ENCODE measurements at places on chromosomes 3 and 15.

DNA sequence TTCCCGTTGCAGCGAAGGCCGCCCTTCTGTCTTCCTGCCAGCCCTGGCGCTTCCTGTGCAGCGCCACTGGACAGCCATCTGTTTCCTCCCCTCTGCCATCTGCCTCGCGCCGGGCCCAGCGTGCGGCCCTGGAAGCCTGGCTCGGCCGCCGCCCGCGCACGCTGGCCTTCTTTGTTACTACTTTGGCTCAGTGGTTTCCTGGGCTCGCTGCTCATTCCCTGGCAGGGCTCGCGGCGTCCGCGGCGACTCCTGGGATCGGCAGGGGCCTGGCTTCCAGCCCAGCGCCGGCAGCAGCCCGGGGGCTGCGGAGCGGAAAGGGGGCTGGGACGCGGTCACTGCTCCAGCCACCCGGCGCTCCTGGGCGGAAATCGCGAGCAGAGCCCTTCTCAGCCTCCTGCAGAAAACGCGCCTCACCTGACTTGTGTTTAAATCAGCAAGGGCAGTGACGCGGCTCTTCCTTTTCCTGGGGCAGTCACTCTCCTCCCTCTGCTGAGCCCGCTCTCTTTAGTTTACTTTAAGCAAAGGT is 10.0 kb downstream of the CMTM7 start:
- DNase-seq = peak; percentile 78

- DNase-seq = no peak
Measured at GRCh38 chr3:66486202-66486601, 14.6 kb downstream of the LRIG1 start.

- no peak for DNase-seq
Measured at GRCh38 chr3:191176038-191176785, 22.8 kb upstream of the OSTN start.

DNA sequence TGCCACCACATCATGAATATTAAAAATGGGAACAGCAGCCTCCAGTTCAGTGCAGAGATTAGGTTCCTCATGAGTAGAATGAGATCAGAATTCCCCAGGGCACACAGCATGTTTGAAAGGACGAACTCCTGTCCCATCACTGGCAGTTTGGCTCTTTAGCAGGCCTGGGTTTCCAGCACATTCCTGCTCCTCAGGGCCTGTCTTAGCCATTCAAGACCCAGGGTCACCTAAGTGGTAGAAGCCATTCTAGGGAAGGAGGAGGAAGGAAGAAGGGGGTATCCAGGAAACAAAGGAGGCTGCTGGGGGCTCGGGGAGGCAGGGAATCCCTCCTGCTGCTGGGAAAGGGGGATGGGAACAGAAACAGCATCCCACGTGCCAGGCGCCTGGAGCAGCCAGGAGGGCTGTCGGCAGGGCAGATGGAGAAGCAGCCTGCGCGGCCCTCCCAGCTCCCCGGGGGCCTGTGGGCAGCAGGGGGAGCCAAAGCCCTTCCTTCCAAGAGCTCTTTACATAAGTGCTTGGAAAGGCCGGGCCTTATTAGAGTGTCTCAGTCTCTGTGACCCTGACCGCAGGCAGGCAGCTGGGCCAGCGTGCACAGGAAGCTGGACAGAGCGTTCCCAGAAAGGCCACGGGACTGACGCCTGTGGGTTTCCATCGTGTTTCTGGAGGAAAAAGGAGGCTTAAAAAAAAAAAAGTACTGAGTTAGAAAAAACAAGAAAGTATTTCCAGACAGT is 24.7 kb downstream of the LOXL1 start:
- peak; percentile 83 for DNase-seq

DNA sequence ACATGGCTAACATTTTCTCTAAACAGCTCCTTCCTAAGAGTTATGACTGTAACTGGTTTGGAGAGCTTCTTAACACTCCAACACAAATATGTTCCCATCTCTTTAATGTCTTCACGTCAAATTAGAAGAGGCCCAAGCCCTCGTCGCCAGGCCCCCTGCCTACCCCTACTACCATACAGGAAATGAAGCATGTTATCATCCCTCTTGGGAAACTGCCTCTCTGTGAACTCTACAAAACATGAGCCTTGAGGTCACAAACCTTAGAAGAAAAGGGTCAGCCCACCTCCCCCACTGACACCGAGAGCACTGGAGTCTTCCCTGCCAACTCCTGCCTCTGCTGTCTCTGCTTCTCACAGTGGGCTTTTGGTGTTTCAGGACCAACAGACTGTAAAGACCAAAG is 243.1 kb upstream of the STT3B start:
- DNase-seq = no peak

DNA sequence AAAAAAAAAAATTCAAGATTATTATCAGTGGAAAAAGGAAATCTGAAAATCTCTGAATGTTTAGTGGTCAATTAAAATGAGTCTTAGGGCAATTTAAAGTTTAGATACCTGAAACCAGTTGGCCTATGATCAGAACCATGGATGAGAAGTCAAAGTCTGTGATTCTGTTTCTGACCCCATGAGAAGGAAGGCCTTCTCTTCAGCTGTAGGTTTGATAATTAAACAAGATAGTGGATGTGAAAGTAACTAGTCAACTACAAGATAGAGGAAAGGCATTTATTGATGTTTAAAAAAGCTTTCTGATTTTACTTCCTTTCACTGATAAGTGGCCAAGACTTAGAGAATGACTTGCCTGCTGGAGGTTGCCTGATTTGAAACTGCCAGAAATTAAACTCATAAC is 8.7 kb downstream of the PLS1 start:
- no peak for DNase-seq

DNA sequence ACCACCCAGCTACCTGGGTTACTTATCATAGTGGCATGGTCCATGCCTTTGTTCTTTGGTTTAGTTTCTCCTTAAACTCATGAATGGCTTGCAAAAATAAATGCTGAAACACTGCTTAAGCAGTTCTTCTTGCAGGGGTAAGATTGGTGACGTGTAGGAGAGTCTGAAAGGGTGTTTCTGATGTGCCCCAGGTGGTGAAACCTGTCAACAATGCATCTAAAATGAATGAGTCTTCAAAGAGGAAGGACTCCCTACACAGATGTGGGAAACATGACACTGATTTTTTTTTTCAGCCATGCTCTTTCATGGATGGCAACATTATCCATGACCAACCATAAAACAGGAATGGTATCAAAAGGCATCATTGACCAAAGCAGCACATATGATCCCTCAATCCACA is 72.0 kb downstream of the KCNH8 start:
- DNase-seq = no peak

- no peak for DNase-seq
Measured at GRCh38 chr3:184037816-184038215, 6.3 kb downstream of the HTR3D start.

DNA sequence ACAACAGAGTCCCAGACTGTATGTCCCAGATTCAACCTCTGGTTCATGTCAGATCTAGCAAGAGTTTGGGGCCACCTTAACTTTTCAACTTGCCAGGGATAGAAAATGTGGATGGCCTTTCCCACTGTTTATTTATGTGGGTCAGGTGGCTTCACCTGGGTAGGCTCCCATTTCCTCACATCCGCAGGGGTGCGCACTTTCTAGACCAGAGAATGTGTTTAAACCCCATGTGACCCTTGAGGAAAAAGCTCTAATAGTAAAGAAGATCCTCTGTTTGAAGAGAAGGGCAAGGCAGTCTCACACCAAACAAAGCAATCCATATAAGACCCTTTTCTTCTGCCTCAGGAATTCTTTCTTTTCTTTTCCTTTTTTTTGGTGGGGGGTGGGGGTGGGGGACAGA is 167.2 kb upstream of the TSC22D2 start:
- DNase-seq = no peak

DNA sequence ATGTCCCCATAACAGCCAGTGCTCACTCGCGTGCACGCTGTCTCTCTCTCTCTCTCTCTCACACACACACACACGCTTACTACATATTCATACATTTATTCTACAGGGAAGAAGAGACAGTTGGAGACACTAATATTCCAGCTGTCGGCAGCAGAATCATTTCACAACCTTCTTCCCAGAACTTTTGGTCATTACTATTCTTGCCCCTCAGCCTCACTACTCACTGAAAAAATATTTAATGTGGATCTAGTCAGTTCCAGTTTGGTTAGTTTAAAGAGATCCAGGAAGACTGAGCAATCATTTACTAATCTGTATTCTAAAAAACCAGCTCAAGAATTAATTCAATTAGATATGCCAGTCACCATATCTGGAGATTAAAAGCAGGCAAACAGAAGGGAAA is 394.9 kb downstream of the PTPRG start:
- DNase-seq = no peak

DNA sequence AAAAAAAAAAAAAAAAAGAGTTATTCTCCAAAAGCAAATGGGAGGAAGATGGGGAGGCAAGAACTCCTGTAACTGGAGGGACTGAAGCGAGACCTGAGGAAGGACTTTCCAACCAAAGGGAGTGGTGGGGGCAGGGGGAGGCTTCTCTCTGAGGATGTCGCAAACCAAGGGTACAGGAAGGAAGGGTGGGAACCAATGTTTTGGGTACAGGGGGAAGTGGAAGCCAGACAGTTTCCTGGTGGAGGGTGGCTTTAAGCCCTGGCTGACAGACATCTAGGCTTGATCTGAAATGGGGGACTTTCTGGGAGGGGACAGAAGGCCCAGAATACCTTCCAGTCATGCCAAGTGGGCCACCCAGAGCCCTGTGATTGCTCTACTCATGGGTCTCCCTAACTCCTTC is 27.0 kb downstream of the VIPR1 start:
- DNase-seq = peak; percentile 58

DNA sequence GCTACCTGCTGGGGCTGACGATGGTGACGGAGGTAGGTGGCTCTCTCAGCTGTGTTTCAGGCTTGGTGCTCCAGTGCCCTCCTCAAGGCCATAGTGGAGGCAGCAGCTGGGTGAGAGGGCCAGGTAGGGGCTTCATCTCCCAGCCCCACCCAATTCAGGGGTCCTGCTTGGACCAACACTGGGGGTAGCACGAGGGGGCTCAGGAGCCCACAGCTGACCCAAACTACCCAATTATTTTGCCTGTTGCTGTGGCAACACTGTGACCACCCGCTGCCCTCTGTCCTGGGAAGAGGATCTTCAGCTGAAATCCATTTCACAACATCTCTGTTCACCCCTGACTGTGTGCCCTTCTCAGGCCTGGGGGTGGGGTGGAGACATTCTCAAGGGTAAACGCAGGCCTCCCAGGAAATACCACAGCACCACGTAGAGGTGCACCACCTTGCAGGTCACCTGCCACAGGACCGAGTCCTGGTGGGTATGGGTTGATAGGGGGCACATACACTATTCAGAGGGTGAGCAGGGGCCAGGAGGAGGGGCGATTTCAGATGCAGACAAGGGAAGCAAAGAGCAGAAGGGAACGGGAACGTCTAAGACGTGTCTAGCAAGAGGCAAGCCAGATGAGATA is 62.7 kb downstream of the GRIP2 start:
- DNase-seq = no peak

- no peak for DNase-seq
Measured at GRCh38 chr15:93645594-93645993, 556.6 kb upstream of the RGMA start.

GRCh38 chr3:76345878-76346277 is 560.5 kb upstream of the ZNF717 start:
- DNase-seq = no peak

DNA sequence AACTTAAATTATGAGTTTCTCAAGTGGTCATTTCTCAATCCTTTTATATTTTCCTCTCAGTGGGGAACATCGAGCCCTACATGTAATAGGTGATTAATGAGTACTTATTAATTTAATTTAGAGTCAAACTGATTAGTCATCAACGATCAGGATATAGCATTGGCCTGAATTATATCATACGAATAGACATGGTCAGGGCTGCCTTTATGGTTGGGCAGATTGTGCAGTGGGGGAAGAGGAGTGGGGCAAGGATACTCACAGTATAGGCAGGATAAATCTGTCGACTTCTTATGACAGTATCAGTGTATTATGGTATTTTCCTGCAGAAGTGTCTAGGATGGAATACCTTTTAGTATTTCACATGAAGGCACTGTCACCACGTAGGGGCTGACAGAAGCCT is 27.0 kb downstream of the C2CD4A start:
- no peak for DNase-seq

DNA sequence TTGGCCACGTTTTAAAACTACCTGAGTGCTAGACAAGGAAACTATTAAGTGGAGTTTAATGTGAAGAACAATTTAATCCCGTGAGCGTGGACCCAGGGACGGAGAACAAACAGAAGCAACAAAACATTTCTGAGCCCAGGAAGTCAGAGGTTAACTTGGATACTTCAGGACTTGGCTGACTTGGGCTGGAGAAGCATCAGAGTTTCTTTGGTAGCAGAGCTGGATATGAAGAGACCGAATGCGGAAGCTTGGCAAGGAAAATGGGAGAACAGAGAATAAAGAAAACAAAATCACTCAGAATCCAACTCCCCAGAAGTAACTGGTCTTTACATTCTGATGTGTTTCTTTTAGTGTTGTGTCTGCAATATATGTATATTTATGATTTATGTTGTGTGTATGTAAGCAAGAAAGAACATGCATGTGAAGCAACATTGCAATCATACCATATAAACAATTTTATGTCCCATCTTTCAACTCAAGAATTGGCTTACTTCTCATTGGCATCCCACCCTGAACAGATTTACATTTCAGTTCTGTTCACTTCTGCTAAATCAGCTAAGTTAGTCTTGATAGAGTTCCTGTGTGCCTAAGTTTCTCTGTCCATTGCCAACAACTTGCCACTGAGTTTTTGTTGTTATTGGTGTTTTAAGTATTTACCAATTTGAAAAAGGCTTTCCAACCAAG is 17.2 kb upstream of the PLOD2 start:
- DNase-seq = no peak

- no peak for DNase-seq
Measured at GRCh38 chr3:4809922-4810321, 169.3 kb upstream of the BHLHE40 start.

- DNase-seq = no peak
Measured at GRCh38 chr3:38130631-38131065, 6.3 kb downstream of the ACAA1 start.

GRCh38 chr3:107752202-107752990 is 229.6 kb downstream of the BBX start:
- DNase-seq = no peak

- DNase-seq = peak; percentile 10
Measured at GRCh38 chr15:59298225-59298853, 74.3 kb downstream of the MYO1E start.

- DNase-seq = no peak
Measured at GRCh38 chr3:64318001-64318400, 92.7 kb upstream of the PRICKLE2 start.

DNA sequence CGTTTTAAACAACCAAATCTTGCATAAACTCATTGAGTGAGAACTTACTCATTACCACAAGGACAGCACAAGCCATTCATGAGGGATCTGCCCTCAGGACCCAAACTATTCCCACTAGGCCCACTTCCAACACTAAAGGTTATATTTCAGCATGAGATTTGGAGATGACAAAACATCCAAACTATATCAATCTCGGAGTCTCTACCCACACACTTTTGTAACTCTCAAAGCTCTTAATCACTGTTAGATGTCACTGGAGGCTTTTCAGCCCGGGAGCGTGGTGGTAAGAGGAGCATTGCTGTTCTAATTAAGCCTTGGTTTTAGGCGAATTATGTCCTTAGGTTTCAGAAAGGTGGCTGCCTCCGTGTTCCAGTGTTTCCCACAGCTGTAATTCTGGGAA is 86.3 kb downstream of the CNTN6 start:
- DNase-seq = no peak

- DNase-seq = peak; percentile 86
Measured at GRCh38 chr15:31200735-31201151, 99.2 kb upstream of the TRPM1 start.

GRCh38 chr3:139470199-139470598 is 6.1 kb downstream of the RBP2 start:
- no peak for DNase-seq

Measured in CD4-positive, alpha-beta T cell treated with Interleukin-6 for 4 hours (primary cell).